Mesangial cell (primary cell): ENCODE measurements at places on chromosomes 12 and 14. TPM values are rescaled to one million over a fixed set of nuclear protein-coding genes. Genes with fewer than 3 reads are reported as not detected.

Gene CCDC184
- 0.25 and 0.33 TPM in 2 replicates for total RNA-seq

Gene MEG3
- 50.4 and 69.5 TPM in 2 replicates for total RNA-seq

Gene LMO3
- total RNA-seq, result not detected in 2 replicates

Gene NPFF
- total RNA-seq, result 1.5 TPM in 1 of 2 replicates, not detected in the other
